ENCODE measurements at places on chromosomes 3 and 15.

- DNase-seq, result no peak
These were observed 2.1 kb upstream of the AMOTL2 start for GRCh38 chr3:134376385-134376765.

- peak; percentile 83 for DNase-seq
These were observed 70.7 kb downstream of the CD200R1L start for GRCh38 chr3:112776000-112776399.

DNA sequence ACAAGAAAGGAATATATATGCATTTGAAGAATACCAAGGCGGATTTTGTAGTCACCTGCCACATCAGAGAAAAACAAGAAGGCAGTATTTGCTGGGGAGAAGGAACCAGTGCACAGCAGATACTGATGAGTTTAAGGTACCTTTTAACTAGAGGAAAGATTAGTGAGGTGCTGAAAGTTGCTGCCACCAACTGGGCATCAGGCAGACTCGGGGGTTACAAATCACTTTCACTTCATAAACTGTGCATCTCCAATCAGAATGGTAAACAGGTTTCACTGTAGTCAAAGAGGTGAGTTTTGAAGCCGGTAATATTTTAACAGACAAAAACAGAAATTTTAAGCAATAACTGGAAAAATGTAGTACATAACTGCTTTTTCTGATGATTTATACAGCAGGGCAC lies 4.1 kb downstream of the FBN1 start:
- peak; percentile 60 for DNase-seq

DNA sequence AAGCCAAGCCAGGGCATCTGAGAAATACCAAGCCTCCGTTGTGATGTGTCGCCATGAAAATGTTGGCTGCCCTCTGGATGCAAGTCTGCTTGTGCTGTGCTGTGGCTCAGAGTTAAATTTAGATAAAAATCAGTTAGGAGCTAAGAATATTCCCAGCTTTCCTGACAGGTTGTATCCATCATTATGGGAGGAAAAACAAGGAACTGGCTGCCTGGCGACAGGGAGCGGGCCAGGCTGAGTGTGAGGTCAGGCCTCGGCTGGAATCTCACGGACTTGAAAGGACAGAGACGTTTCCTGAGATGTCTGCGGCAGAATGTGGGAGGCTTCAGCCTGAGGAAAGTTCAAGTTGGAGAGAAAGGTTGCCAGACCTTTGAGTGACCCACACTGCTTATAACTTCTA lies 213.8 kb downstream of the THSD4 start:
- no peak for DNase-seq

- peak; percentile 67 for DNase-seq
These were observed 61.0 kb downstream of the SCAPER start for GRCh38 chr15:76844096-76844495.

DNA sequence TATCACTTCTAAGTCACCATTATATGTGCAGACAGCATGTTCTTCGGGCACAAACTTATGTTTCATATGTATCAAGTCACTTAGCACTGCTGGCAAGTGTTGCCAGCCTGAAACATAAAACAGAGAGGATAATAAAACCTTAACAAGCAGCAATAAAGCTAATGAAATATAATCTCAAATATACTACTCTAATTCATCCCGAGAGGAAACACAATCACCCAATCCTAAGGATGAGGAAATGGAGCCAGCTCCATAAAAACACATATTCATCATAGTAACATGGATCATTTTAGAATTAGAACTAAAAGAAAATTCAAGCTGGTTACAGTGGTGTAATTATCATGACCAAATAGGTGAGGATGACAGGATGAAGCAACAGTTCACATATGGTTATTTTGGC lies 1072.7 kb downstream of the EPHA3 start:
- no peak for DNase-seq

DNA sequence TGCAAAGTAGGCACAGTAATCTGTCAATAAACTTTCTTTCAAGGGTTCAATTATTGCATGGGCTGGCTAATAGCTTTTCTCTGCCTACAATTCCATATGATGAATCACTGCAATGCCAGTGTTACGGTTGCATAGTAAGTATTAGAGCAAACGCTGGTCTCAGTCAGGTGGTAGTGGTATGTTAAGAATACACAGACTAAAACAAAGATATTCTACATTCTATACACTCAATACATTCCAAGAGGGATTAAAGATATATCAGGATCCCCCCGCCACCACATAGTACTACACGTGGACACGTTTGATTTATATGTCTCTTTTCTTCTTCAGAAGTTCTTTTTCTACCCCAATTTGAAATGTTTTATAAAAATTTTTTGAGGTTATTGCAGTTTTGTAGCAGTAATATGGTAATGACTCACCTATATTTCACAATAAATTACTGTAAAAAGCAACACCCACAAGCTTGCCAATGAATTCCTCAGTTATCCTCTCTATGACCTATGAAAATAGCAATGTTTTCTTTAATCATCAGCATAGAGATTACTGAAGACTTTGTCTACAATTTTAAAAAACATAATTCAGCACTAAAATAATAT lies 68.2 kb downstream of the CD200R1L start:
- DNase-seq, result peak; percentile 90

DNA sequence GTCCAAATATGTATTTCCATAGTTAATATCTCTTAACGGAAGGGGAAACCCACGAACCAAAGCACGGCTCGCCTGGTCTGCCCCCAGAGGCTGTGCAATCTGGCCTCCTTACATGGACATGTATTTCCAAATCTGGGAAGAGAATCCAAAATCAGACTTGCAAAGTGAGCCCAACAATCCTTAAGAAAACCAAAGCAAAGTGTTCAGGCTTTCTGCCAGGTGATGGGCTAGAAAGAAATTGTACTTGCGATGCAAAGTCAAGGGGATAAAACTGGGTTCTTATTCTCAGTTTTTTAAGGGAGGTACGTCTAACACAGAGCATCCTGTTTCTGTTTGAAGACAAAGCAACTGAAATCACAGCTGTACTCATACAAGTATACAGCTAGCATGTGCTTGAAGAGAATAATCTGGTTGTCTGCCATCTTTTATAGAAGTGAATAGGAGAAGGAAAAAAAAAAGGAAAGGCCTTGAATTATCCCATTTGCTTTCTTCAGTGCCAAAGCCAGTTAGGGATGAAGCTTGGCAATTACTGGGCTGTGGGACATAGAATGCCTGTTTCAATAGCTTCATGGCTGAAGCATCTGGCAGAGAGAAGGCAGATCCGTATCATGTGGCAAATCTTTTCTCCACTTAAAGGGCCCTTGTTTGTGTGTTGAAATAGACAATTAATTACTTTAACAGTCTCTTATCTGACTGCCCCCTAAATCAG lies 48.4 kb downstream of the LRIG1 start:
- no peak for DNase-seq

GRCh38 chr3:38655708-38656300 lies 6.3 kb upstream of the SCN5A start:
- DNase-seq, result peak; percentile 51

- no peak for DNase-seq
These were observed 101.6 kb upstream of the LPP start for GRCh38 chr3:188052169-188053035.

GRCh38 chr15:59741274-59741906 lies 52.3 kb upstream of the BNIP2 start:
- peak; percentile 38 for DNase-seq

DNA sequence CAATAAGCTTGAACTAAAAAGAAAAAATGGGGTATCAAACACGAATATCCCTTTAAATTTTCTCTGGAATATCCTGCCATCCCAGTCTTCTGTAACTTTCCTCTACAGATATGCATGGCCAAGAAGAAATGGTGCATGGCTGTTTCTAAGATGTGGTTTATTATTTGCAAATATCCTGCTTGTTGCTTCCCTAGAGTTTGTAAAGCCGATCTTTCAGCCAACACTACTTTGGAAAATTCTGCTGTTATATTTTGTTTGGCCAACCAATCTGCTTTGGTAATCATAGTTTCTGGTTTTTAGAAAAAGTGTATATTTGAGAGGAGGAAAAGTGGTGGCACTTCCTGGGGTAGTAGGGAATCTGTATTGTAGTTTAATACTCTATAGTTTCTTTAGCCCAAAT lies 13.9 kb downstream of the PHLDB2 start:
- no peak for DNase-seq

GRCh38 chr3:187722206-187722612 lies 19.9 kb upstream of the RTP2 start:
- DNase-seq, result no peak

GRCh38 chr15:38612159-38612863 lies 47.7 kb upstream of the RASGRP1 start:
- no peak for DNase-seq

DNA sequence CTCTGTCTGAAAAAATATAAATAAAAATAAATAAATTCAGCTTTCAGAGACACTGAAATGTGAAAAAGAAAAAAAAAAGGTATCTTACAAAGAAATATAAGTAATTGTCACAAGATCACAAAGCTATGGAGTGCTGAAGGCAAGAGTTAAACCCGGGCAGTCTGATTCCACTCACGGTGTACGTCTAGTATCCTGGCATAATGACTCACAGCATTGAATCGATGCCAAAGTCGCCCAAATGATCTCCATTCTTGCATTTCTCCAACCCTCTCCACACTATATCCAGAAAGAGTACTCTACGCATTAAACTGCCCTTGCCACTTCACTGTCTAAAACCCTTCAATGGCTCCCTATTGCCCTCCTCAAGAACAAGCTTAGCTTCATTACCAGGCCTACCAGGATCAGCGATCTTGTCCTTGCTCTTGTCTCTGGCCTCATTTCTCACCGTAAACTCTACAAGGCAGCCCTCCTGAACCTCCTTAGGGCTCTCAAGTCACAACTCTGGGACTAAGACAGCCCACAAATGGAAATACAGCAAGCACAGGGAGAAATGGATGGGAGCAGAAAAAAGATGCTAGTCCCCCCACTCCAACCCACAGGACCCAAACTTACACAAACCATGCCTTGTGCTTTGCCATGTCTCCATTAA lies 7.7 kb downstream of the SUCLG2 start:
- DNase-seq, result no peak

DNA sequence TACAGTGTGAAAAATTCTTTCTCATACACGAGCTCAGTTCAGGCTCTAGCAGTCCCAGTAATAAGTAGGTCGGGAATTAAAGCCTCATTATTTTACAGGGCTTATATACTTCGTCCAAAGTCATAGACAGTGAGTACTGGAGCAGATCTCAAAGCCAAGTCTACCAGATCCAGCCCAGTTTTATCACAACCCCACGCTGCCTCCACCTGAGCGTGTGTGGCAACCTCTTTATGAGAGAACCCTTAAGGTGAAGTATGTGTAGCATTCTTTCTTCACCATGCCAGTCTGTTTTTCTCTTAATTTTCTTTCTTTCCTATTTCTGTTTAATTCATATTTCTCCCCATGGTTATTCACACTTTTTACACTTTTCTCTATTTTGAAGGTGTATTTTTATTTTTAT lies 574.6 kb upstream of the ARPP21 start:
- no peak for DNase-seq

GRCh38 chr3:106457281-106458180 lies 588.7 kb upstream of the CBLB start:
- peak; percentile 90 for DNase-seq

- no peak for DNase-seq
These were observed 2.7 kb downstream of the PDCD7 start for GRCh38 chr15:65130941-65131340.

GRCh38 chr3:71252466-71252865 lies 331.1 kb downstream of the FOXP1 start:
- DNase-seq, result no peak

GRCh38 chr3:113775516-113775915 lies 28.7 kb downstream of the ATP6V1A start:
- no peak for DNase-seq

- peak; percentile 87 for DNase-seq
These were observed 54.8 kb downstream of the ZBTB20 start for GRCh38 chr3:115092220-115092791.

DNA sequence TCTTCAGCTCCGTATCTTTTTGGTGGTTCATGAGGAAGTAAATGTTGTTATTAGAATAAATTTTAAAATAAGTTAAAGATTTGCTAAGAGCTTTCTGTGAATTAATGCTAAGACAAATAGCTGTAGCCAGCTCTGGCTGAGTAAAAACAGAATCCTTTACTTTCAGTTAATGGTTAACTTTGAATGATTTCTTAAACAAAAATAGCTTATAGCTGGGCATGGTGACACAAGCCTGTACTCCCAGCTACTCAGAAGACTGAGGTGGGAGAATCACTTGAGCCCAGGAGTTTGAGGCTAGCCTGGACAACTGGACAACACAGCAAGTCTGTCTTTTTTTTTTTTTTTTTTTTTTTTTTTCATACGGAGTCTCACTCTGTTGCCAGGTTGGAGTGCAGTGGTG lies 25.0 kb downstream of the TCAIM start:
- no peak for DNase-seq

GRCh38 chr3:53320697-53321096 lies 26.6 kb downstream of the DCP1A start:
- no peak for DNase-seq

- DNase-seq, result peak; percentile 34
These were observed 38.1 kb downstream of the TRAK1 start for GRCh38 chr3:42129014-42129953.

DNA sequence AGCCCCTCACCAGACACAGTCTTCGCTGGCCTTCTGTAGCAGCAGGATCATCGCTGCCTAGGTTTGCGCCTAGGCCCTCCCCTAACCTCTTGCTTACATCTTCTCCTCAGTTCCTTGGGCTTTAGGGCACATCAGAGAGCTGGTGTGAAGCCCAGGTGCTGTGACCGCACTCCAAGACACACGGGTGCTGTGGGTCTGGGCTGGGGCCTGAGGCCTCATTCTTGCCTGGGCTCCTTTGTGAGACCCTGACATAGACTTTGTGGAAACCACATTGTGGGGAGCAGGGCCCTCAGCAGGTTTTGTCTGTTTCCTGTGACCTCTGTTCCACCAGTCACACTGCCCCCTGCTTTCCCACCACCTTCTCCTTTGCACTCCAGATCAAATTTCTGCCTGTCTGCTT lies 8.0 kb downstream of the AMIGO3 start:
- DNase-seq, result no peak

- peak; percentile 4 for DNase-seq
These were observed 32.4 kb upstream of the SETMAR start for GRCh38 chr3:4270720-4271119.

- DNase-seq, result no peak
These were observed 60.5 kb downstream of the DNASE1L3 start for GRCh38 chr3:58150130-58150809.

DNA sequence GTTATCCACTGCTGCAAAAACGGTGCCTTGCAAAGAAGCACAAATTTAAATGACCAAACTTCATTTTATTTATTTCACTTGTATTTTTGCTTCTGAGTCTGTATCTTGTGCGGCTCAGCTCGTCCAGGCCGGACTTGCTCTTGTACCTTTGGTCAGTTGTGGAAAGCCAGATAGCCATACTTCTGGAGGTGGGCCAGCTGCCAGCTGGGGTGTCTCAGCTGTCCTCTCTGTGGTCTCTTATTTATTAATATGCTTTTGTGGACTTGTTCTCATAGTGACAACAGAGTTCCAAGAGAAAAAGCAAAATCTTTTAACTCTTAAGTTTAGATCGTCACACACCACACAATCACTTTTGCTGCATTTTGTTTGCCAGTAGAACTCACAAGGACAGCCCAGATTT lies 87.7 kb downstream of the IL1RAP start:
- no peak for DNase-seq

Data from GM23248 (cell line).